ENCODE measurements at places on chromosomes 1 and 21.

GRCh38 chr1:184889166-184889565, 85.1 kb downstream of the NIBAN1 start:
- DNase-seq, result no peak

- no peak for DNase-seq
Measured at GRCh38 chr1:231971397-231972110, 345.0 kb downstream of the DISC1 start.

DNA sequence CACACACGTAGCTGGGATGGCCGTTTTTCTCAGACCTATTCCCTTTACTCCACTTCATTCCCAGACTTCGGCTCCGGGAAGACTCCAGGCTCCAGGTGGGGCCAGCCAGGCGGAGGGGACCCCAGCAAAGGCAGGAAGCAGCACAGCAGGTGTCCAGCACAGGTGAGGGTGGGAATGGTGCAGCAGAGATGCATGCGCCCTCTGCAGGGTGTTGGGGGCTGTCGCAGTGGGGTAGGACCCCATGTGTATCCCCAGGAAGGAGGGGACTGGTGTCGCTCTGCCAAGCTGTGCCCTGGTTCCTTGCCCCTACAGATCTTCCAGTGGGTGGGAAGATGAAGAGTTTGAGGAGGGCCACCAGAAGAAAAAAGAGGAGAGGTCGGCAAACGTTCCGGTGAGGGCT, 5.3 kb downstream of the TTC24 start:
- no peak for DNase-seq

GRCh38 chr1:168081373-168082007, 55.2 kb downstream of the GPR161 start:
- peak; percentile 84 for DNase-seq

- no peak for DNase-seq
Measured at GRCh38 chr1:225462714-225463574, 35.1 kb upstream of the LBR start.

GRCh38 chr1:115811140-115811828, 29.6 kb downstream of the NHLH2 start:
- DNase-seq, result no peak

- no peak for DNase-seq
Measured at GRCh38 chr1:150110116-150110515, 39.6 kb upstream of the PLEKHO1 start.

DNA sequence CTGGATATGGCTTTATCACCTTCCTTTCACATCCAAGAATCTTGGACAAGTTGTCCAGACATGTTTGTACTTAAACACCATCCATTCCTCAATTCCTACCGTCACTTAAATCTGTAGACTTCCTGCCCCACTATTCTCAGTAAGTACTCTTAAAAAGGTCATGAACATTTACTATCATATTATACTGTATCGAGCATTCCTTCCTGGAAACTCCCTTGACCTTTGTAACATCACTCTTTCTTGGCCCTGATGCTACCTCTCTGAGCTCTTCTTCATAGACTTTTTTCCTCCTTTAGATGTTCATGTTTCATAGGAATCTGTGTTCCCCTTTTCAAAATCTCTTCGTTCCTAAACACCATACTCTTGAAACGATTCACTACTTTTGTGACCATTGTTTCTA, 15.5 kb downstream of the BLZF1 start:
- DNase-seq, result no peak

- peak; percentile 27 for DNase-seq
Measured at GRCh38 chr1:94039514-94039870, 81.5 kb downstream of the ABCA4 start.

- DNase-seq, result no peak
Measured at GRCh38 chr1:116954440-116954839, 44.7 kb downstream of the PTGFRN start.

DNA sequence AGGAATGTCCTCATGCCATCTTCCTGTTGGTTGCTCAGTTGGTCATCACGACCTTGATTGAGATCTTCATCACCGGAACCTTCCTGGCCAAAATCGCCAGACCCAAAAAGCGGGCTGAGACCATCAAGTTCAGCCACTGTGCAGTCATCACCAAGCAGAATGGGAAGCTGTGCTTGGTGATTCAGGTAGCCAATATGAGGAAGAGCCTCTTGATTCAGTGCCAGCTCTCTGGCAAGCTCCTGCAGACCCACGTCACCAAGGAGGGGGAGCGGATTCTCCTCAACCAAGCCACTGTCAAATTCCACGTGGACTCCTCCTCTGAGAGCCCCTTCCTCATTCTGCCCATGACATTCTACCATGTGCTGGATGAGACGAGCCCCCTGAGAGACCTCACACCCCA, 42.9 kb downstream of the KCNJ15 start:
- no peak for DNase-seq

GRCh38 chr1:19689085-19689757, 24.5 kb downstream of the HTR6 start:
- DNase-seq, result no peak

DNA sequence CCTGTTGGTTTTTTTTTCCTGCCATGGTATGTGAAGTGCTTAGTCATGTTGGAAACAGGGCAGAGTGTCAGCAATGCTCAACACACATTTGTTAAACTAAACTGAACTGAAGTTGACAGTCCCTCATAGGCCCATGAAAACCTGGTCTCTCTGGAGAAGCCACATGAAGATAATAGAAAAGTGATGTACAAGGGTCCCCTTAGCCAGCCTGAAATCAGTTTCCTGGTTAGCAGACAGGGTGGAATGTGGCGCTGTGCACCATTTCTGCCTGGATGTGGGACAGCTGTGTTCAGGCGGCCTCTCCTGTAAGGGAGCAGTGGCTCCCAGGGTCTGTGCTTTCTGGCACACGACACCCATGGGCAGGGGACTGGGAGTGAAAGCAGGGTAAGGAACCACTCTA, 9.9 kb upstream of the CHI3L1 start:
- DNase-seq, result no peak

DNA sequence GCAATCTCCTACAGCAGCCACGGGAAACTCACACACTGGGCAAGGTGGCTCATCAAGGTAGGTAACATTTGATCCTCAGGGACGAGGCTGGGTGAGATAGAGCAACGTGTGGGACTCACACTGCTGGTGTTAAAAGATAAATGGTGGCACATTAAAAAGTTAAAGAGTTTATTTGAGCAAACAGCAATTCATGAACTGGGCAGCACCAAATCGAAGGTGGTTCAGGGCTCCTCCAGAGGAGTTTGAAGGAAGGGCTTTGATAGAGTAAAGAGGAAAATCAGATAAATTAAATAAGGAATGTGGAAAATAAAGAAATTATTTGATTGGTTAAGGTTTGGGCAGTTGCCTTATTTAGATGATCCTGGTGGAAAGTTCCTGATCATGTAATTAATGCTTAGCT, 23.6 kb upstream of the TMEM51 start:
- no peak for DNase-seq

- no peak for DNase-seq
Measured at GRCh38 chr1:109272831-109273547, 10.0 kb downstream of the PSRC1 start.

DNA sequence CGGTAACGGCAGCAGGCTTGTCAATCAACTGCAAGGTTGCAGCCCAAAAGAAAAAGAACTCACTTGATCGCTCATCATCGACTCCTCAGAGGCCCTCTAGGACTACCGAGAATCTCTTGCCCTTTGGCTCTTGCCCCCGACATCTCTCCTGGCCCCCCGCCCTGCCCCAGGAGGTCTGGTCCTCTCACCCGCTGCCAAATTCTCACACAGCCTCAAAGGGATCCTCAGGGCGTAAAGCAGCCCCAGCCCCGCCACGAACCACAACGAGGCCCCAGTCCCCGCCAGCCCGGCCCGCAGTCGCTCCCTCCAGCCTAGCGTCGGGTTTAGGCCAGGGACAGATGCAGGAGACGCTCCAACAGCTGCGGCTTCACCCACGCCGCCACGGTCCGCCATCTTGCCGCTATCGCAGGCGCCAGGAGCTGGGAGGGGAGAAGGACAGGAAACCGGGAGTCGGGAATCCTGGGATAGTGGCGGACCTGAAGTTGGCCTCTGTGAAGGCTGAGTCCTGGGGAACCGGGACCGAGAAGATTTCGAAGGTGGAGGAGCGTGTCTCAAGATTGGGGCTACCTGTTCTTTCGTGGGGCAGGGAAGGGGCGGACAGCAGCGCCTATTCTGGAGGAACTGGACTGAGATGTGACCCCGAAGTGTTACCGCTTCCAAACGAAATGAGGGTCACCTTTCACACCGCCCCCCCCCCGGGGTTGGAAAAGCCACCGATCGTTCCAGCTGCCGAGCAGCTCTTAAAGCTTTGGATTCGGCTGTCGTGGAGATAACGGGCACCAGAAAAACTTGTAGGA, at the start of gene ST7L:
Gene ST7L (minus strand): TSS at position 421 of the 797 bp plus-strand sequence. CDS start 28 bp downstream, at position 393.
- DNase-seq, result peak; percentile 45

GRCh38 chr1:117143871-117144270, 22.3 kb upstream of the TRIM45 start:
- no peak for DNase-seq

DNA sequence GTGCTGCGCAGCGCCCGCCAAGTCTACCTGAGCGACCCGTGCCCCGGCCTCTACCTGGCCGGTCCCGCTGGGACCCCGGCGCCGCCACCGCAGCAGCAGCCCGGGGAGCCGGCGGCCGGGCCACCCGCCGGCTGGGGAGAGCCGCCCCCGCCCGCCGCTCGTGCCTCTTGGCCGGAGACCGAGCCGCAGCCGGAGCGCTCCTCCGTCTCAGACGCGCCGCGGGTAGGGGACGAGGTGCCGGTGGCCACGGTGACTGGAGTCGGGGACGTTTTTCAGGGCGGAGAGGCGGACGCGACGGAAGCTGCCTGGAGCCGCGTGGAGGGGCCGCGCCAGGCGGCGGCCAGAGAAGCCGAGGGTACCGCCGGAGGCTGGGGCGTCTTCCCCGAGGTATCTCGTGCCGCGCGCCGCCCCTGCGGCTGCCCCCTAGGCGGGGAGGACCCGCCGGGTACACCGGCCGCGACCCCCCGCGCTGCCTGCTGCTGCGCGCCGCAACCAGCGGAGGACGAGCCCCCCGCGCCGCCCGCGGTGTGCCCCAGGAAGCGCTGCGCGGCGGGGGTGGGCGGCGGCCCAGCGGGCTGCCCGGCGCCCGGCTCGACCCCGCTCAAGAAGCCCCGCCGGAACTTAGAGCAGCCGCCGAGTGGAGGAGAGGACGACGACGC, 646 bp downstream of the IER5 start:
- DNase-seq, result no peak

GRCh38 chr1:8727809-8728213, 89.6 kb downstream of the RERE start:
- no peak for DNase-seq

DNA sequence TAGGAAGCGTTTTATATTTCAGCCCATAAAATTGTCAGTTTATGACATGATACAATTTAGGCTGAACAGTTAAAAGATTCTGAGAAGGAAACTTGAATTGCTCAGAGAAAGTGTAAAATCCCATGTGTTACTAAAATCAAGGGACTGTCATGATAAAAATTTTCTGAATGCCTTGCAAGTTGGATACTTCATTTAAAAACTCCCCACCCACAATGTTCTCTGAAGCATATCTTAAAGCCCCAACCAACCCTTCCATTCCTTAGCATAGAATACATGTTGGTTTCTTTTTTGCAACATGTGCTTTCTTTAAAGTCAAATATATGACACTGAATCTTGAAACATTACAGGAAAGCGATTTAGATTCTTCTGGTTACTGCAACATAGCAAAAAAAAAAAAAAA, 97.4 kb downstream of the MRPL39 start:
- DNase-seq, result no peak

- DNase-seq, result no peak
Measured at GRCh38 chr1:245453541-245453940, 298.8 kb downstream of the KIF26B start.

- DNase-seq, result no peak
Measured at GRCh38 chr1:180606155-180606554, 25.7 kb upstream of the XPR1 start.

- no peak for DNase-seq
Measured at GRCh38 chr1:68379085-68379478, 70.7 kb downstream of the RPE65 start.

DNA sequence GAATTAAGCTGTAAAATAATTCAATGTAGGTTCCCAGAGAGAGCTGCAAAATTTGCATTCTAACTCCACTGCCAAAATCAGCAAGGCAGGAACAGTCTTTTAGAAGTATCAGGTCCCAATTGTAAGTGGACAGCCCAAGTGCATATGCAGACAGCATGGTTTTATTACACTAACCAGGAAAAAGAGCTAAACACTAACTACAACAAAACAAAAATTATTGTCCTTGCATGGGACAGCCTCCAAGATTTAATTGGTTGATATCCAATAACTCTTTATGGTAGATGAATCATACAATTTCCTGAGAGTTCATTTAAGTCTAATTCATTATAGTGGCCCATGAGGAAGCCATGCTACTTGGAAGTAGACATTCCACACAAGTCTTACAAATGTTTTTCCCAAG, 154.3 kb upstream of the ZNF648 start:
- peak; percentile 12 for DNase-seq

- DNase-seq, result no peak
Measured at GRCh38 chr21:42285569-42286245, 29.5 kb downstream of the TFF3 start.

GRCh38 chr1:9378801-9379200, 86.1 kb downstream of the SPSB1 start:
- no peak for DNase-seq

DNA sequence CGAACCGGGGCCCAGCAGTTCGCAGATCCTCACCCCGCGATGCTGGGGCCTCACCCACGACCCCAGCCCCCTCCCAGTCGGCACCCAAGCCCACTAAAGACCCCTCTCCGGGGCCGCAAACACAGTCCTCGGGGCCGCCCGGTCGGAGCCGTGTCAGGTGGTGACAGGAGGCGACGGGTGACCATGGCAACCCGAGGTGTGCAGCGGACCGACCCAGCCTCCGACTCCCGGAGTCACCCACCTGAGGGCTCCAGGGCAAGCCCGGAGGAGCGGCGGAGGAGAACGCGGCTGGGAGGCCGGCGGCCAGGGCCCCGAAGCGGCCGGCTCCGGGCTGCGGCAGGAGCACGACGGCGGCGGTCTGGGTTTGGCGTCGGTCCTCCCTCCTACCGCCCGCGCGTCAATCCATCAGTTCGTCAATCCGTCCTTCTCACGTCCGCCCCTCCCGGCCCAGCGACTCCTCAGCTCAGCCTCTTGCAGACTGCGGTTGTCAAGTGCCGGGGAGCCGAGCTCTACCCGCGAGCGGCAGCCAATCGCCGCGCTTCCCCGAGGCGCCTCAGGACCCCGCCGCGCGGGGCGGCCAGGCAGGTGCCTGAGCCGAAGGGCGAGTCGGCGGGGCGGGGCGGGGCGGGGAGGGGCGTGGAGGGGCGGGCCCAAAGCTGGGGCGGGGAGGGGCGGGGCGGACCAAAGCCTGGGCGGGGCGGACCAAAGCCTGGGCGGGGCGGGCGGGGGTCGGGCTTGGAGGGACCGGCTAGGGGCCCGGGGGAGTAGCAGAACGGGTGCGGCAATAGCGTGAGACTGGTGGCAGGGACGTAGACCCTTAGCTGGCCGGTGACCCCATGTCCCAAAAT, at the start of gene WDR47:
Gene WDR47 (minus strand): TSS at position 482 of the 848 bp plus-strand sequence. CDS start 18,590 bp downstream, outside the sequence.
- peak; percentile 93 for DNase-seq

DNA sequence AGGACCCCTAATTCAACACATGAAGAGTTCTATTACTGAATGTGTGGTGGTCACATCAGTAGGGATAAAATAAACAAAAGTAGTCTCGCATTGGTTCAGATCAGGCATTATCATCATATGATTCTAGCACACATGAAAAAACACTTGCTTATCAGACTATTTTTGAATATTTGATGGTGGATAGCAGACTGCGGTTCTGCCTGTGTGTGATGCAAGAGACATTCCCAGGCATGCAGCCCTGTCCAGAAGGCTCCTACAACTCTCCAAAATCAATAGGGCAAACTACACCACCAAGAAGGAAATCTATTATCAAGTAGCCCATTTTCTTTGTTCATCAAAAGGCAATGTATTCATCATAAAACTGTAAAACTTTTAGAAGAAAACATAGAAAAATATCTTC, 304.7 kb downstream of the DUSP10 start:
- DNase-seq, result no peak

- peak; percentile 51 for DNase-seq
Measured at GRCh38 chr1:81834921-81835698, 34.4 kb downstream of the ADGRL2 start.
